Cortex of kidney (tissue), 1 donor: ENCODE measurements at places on chromosomes 3 and 15.

GRCh38 chr3:89184151-89184995 lies 77.0 kb downstream of the EPHA3 start:
- DNase-seq = no peak

- no peak for DNase-seq
Measured at GRCh38 chr3:127815641-127816605, 6.4 kb downstream of the MGLL start.

DNA sequence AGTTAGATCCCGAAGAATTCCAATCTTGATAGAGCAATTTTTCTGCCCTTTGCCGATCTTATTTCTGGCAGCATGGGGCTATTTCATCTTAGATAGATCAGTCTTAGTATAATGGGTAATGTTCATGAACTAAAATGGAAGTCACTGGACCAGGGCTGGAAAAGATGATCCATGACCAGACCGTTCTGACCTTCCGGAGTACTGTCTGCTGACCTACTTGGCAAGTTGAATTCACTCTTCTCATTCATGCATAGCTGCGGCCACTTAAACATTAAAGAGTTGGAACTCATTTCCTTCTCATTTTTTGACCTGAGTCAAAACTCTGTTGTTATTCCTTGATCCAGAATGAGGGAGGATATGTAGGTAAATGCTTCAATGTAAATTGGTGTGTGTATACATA lies 32.5 kb downstream of the GMNC start:
- DNase-seq = no peak

DNA sequence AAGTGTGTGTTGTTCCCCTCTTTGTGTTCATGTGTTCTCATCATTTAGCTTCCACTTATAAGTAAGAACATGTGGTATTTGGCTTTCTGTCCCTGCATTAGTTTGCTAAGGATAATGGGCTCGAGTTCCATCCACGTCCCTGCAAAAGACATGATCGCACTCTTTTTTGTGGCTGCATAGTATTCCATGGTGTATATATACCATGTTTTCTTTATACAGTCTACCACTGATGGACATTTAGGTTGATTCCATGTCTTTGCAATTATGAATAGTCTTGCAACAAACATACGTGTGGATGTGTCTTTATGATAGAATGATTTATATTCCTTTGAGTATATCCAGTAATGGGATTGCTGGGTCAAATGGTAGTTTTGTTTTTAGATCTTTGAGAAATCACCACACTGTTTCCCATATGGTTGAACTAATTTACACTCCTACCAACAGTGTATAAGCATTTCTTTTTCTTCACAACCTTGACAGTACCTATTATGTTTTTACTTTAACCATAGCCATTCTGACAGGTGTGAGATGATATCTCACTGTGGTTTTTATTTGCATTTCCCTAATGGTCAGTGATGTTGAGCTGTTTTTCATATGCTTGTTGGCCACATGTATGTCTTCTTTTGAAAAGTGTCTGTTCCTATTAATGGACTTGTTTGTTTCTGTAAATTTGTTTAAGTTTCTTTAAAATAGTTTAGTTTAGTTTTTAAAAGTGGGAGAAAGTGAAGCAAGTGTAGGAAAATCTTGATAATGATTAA lies 21.9 kb upstream of the SLC30A4 start:
- no peak for DNase-seq

- DNase-seq = no peak
Measured at GRCh38 chr15:63608989-63609388, 11.8 kb downstream of the FBXL22 start.

- DNase-seq = no peak
Measured at GRCh38 chr3:122189357-122189756, 5.9 kb downstream of the CASR start.
